ENCODE measurements at places on chromosomes 12 and 14. TPM values are rescaled to one million over a fixed set of nuclear protein-coding genes. Genes with fewer than 3 reads are reported as not detected.

DNA sequence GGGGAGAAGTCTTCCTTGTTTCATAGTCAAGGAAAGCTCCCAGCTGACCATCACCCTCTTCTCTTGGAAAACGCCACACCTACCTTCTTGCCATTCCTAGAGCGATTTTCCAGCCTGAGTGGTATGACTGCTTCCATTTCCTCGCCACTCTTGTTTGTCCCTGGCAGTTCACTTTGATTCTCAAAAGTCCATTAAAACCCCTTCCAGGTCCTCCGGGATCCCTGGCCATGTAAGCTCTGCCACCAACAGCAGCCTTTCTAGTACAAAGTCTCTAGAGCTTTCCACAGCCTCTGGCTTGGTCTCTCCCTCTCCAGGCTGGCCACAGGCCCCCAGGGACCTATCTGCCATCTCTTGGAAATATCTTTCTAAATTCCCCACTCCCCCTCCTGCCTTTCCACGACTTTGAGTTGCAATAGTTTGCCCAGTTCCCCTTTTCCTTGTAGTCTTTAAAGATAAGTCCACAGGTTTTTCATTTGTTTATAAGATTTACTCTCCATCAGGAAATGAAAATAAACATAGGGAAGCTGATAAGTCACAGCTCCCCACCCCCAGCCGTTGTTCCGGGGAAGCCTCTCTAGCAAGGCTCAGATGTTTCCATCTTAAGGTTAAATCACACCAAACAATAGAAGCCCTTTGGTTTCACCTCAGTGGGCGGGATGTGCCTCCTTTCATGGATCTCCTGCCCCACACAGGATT is 42.9 kb upstream of the SINHCAF start:
- no peak overlapping the region for H3K4me3 ChIP-seq
- no peak for DNase-seq
- peaks cover 16% of the 10 kb centered on the region for H3K4me1 ChIP-seq

DNA sequence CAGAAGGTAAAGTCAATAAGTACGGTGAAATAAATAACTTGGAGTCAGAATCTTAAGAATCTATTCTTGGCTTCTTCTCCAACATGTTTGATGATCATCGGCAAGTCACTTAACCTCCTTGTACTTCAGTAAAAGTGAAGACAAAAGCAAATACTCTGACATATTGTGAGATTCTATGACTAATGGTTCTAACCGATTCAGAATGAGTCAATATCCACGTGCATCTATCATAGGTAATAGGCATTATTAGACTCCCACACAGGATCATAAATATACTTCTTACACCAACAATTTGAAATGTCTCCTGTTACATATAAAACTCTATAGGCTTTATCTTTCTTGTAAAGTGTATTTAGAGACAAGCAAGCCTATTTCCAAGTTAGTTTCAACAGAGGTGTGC is 144.4 kb upstream of the ATXN7L3B start:
- DNase-seq, result no peak
- no peaks in the 10 kb centered on the region for H3K27me3 ChIP-seq

- DNase-seq, result no peak
- H3K4me3 ChIP-seq, result no peak overlapping the region
- no peaks in the 10 kb centered on the region for H3K36me3 ChIP-seq
- H3K27me3 ChIP-seq, result no peaks in the 10 kb centered on the region
Measured at GRCh38 chr12:81874586-81874985, 115.4 kb upstream of the PPFIA2 start.

JAG2 gene
- 14.9 TPM for total RNA-seq

GRCh38 chr12:76634133-76634532 is 74.6 kb upstream of the OSBPL8 start:
- H3K36me3 ChIP-seq, result no peaks in the 10 kb centered on the region
- H3K27me3 ChIP-seq, result no peaks in the 10 kb centered on the region
- DNase-seq, result no peak
- H3K4me1 ChIP-seq, result no peaks in the 10 kb centered on the region
- no peak overlapping the region for H3K27ac ChIP-seq

GRCh38 chr14:64474041-64474440 is 8.7 kb downstream of the AKAP5 start:
- H3K4me1 ChIP-seq, result no peaks in the 10 kb centered on the region
- H3K27me3 ChIP-seq, result no peaks in the 10 kb centered on the region
- H3K36me3 ChIP-seq, result no peaks in the 10 kb centered on the region

GRCh38 chr14:65159281-65160062 is 57.2 kb upstream of the MAX start:
- no peak for DNase-seq
- no peaks in the 10 kb centered on the region for H3K36me3 ChIP-seq
- H3K27me3 ChIP-seq, result no peaks in the 10 kb centered on the region

DNA sequence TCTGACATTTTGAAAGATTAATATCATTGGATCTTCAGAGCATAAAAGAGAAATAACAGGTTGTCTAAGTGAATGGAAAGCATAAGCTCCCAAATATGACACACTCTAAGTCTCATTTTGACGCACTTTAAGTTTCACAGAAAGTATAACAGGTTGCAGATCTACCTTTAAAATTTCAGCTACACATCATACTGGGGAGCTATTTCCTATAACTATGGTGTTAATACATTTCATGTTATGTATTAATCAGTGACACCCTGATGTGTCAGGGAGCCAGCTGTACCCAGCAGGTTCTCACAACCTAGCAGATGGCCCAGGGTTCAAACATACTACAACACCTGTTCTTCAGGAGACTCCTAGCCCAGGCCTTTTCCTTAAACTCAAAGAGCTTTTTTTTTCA is 31.1 kb upstream of the TMX1 start:
- H3K27me3 ChIP-seq, result no peaks in the 10 kb centered on the region
- H3K4me3 ChIP-seq, result no peak overlapping the region
- no peaks in the 10 kb centered on the region for H3K36me3 ChIP-seq
- H3K4me1 ChIP-seq, result no peaks in the 10 kb centered on the region

- H3K27me3 ChIP-seq, result no peaks in the 10 kb centered on the region
- no peaks in the 10 kb centered on the region for H3K4me1 ChIP-seq
- H3K27ac ChIP-seq, result no peak overlapping the region
Measured at GRCh38 chr12:77751939-77752338, 78.8 kb upstream of the NAV3 start.

WSCD2 gene
- 0.20 TPM for total RNA-seq

DNA sequence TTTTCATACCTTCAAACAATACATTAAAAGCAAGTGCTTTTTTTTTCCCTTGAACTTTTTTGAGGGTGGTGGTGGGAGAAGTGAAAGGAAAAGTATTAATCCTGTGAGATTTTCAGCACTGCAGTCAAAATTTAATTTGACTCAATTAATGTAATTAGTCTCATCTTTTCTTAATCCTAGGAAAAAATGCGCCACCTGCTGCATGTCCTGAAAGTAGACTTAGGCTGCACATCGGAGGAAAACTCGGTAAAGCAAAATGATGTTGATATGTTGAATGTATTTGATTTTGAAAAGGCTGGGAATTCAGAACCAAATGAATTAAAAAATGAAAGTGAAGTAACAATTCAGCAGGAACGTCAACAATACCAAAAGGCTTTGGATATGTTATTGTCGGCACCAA is 52.2 kb downstream of the SPATA7 start:
- H3K4me1 ChIP-seq, result no peaks in the 10 kb centered on the region
- no peak for DNase-seq
- H3K36me3 ChIP-seq, result peaks cover 20% of the 10 kb centered on the region
- H3K4me3 ChIP-seq, result no peak overlapping the region
- H3K27me3 ChIP-seq, result no peaks in the 10 kb centered on the region

DNA sequence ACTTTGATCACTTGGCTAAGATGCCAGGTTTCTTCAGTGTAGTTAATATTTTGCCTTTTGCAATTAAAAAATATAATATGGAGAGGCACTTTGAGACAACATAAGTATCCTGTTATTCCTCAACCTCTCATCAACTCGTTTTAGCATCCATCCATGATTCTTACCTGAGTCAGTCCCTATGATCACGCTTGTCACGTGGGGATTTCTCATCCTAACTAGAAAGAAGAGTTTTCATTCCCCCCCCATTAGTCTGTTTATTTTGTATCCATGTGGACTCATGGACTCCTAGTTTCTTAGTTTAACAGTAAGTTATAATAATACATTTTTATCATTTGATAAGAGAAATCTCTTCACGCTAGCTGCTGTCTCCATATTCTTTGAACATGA is 110.3 kb downstream of the SLC25A47 start:
- H3K36me3 ChIP-seq, result no peaks in the 10 kb centered on the region
- H3K27me3 ChIP-seq, result no peaks in the 10 kb centered on the region
- H3K4me3 ChIP-seq, result no peak overlapping the region
- peaks cover 13% of the 10 kb centered on the region for H3K4me1 ChIP-seq
- DNase-seq, result no peak
- H3K27ac ChIP-seq, result no peak overlapping the region

DNA sequence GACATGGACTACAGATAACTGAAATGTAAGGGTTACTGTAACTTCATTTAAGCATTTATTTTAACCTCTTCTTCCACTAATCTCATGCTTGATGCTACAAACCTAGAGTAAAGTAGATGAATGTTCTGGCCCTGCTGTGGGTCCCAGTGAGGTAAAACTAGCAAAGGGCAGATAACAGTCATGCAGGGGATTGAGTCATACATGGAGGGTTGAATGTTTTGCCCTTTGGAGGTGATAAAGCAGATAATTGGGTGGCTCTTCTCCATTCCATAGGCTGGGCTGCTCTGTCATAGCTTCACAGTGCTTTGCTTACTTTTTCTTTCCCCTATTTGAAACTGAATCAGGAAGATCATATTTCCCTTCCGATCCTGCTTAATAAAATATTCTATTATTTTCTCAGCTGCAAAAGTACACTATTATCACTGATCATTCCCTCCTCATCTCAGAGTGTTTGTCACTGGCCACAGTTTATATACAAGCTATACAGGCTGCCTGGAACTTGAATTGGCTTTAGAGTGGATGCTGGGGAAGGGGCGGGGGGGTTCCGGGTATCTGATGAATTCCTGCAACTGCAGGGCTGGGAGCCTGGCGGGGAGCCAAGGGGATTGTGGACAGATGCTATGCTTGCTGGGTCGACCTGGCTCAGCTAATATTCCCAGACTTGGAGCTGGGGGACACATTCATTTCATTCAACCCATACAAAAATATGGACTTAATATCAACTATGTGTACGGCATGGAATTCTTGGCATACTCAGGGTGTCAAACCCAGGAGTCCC is 235.1 kb downstream of the NRXN3 start:
- H3K36me3 ChIP-seq, result no peaks in the 10 kb centered on the region
- no peaks in the 10 kb centered on the region for H3K4me1 ChIP-seq
- no peak overlapping the region for H3K27ac ChIP-seq
- DNase-seq, result no peak
- H3K27me3 ChIP-seq, result no peaks in the 10 kb centered on the region

DNA sequence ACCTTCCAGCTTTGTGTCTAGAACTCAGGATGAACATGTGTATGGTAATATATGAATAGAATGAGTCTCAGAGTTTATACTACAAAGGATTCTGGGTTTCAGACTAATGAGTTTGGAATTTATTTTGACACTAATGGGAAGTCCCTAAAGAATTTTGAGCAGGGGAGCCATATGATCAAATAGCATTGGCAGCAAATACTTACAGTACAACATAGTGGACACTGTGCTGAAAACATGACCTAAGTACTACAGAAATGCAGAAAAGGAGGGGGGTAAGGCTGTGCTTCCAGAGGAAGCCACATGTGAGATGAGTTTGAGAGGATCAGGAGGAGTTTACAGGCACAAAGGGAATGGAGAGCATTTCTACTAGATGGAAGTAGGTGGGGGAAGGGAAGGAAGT is 225.8 kb downstream of the C12orf42 start:
- H3K4me1 ChIP-seq, result no peaks in the 10 kb centered on the region
- H3K27ac ChIP-seq, result no peak overlapping the region
- H3K36me3 ChIP-seq, result no peaks in the 10 kb centered on the region
- no peaks in the 10 kb centered on the region for H3K27me3 ChIP-seq
- no peak overlapping the region for H3K4me3 ChIP-seq

RTN1 gene
- 11.4 TPM for total RNA-seq

- no peak overlapping the region for H3K27ac ChIP-seq
- no peaks in the 10 kb centered on the region for H3K36me3 ChIP-seq
- no peaks in the 10 kb centered on the region for H3K27me3 ChIP-seq
- H3K4me3 ChIP-seq, result no peak overlapping the region
- no peak for DNase-seq
- H3K4me1 ChIP-seq, result no peaks in the 10 kb centered on the region
Measured at GRCh38 chr12:91685917-91686316, 459.7 kb downstream of the BTG1 start.

DNA sequence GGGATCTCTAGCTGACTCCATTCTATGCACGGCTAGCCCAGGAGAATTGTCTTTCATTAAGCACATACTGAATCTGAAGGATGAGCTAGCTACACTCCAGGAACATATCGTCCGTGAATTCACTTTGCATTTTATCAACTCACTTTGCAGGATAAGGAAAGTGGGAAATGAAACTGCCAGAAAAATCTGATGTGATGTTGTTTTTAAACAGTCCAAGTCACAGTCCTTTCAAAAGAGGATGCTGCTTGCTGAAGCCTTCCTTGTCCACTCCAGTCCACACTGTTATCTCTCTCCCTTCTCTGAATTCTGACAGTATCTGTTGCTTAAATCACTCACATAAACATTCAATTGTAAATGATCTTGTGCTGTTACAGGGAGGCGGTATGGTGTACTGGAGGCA is 12.7 kb upstream of the TMCC3 start:
- H3K4me1 ChIP-seq, result no peaks in the 10 kb centered on the region
- H3K36me3 ChIP-seq, result no peaks in the 10 kb centered on the region
- no peaks in the 10 kb centered on the region for H3K27me3 ChIP-seq

GRCh38 chr12:49870501-49871262 is 27.8 kb upstream of the BCDIN3D start:
- H3K4me1 ChIP-seq, result peaks cover 28% of the 10 kb centered on the region
- no peaks in the 10 kb centered on the region for H3K27me3 ChIP-seq
- no peak overlapping the region for H3K27ac ChIP-seq
- DNase-seq, result no peak

DNA sequence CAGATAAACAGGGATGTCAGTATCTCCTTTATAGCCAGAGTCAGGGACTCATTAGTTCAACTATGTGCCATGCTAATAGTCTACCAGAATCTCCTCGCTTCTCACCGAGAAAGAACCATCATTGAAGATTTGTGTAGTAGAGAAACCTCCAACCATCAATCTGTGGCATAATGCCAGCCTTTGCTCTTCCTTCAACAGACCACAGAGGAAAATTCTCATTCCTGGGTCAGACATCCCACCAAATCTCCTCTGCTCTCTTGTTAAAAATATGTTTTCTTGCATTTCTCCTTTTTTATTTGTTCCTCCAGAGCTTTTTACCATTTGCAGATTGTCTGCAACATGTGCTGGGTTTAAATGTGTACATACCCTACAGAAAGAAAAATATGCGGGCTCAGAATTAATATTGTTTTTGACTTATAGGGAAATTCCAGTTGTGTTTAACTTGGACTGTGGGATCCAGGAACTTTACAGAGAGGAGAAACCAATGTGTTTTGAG is 64.9 kb downstream of the LLPH start:
- no peak overlapping the region for H3K4me3 ChIP-seq
- H3K27me3 ChIP-seq, result no peaks in the 10 kb centered on the region
- H3K27ac ChIP-seq, result no peak overlapping the region
- H3K36me3 ChIP-seq, result no peaks in the 10 kb centered on the region

PTGER2 gene
- 10.5 TPM for total RNA-seq

PPP1R1A gene
- 0.22 TPM for total RNA-seq

KRT72 gene
- not detected for total RNA-seq

Data from upper lobe of left lung (tissue), 6 donors.